Melanocyte of skin (primary cell): ENCODE measurements at places on chromosomes 6 and 20. TPM values are rescaled to one million over a fixed set of nuclear protein-coding genes. Genes with fewer than 3 reads are reported as not detected.

Gene RAD21L1
- not detected in 2 replicates for total RNA-seq

Gene VNN1
- total RNA-seq: not detected in 2 replicates

Gene SYNDIG1
- total RNA-seq: under 0.01 TPM in 1 of 2 replicates, not detected in the other

Gene SLC22A7
- total RNA-seq: not detected in 2 replicates

Gene C20orf141
- not detected in 2 replicates for total RNA-seq

Gene KIAA0408
- total RNA-seq: 1.7 and 2.5 TPM in 2 replicates

Gene RIPOR2
- total RNA-seq: 1.9 and 3.0 TPM in 2 replicates

Gene VSX1
- not detected in 2 replicates for total RNA-seq

Gene PRELID3B
- total RNA-seq: 54.0 and 90.5 TPM in 2 replicates

Gene BCLAF1
- total RNA-seq: 114 and 150 TPM in 2 replicates
